ENCODE measurements at places on chromosomes 5 and 9. TPM values are rescaled to one million over a fixed set of nuclear protein-coding genes. Genes with fewer than 3 reads are reported as not detected.

SPINK6 gene
- total RNA-seq: not detected

C1QTNF2 gene
- total RNA-seq: not detected

LRRC70 gene
- 0.16 TPM for total RNA-seq

MACROH2A1 gene
- total RNA-seq: 146 TPM

FRRS1L gene
- total RNA-seq: 0.33 TPM

SAXO1 gene
- total RNA-seq: 0.51 TPM

COL15A1 gene
- total RNA-seq: 3.5 TPM

DCP2 gene
- total RNA-seq: 26.7 TPM

EIF4E1B gene
- total RNA-seq: not detected

PDE8B gene
- total RNA-seq: not detected

FOXD4 gene
- total RNA-seq: not detected

BHMT2 gene
- total RNA-seq: 0.98 TPM

CCL27 gene
- 0.25 TPM for total RNA-seq

CER1 gene
- not detected for total RNA-seq

ZNF483 gene
- total RNA-seq: 2.3 TPM

SLC36A3 gene
- total RNA-seq: not detected

PCDHB8 gene
- 0.25 TPM for total RNA-seq

CYFIP2 gene
- 20.5 TPM for total RNA-seq

CCL21 gene
- total RNA-seq: not detected

SPATA24 gene
- total RNA-seq: 3.4 TPM

ANKRD33B gene
- 3.4 TPM for total RNA-seq

MED10 gene
- 17.7 TPM for total RNA-seq

OR1K1 gene
- not detected for total RNA-seq

ZDHHC11B gene
- not detected for total RNA-seq

ANGPTL2 gene
- 3.7 TPM for total RNA-seq

HK3 gene
- total RNA-seq: not detected

SLC6A18 gene
- total RNA-seq: not detected

TOPORS gene
- total RNA-seq: 10.1 TPM

IDNK gene
- 0.76 TPM for total RNA-seq

RHOBTB3 gene
- 57.8 TPM for total RNA-seq

STKLD1 gene
- total RNA-seq: 0.49 TPM

SLC4A9 gene
- total RNA-seq: 0.13 TPM

MYO10 gene
- 26.7 TPM for total RNA-seq

TAS2R1 gene
- not detected for total RNA-seq

PCA3 gene
- total RNA-seq: not detected

TMEM8B gene
- 17.6 TPM for total RNA-seq

CAAP1 gene
- total RNA-seq: 13.0 TPM

TRIM7 gene
- total RNA-seq: 4.1 TPM

CCNJL gene
- 6.0 TPM for total RNA-seq

SLC34A3 gene
- not detected for total RNA-seq

FAM170A gene
- not detected for total RNA-seq

ROPN1L gene
- 0.25 TPM for total RNA-seq

NUTM2G gene
- total RNA-seq: not detected

SCAI gene
- 3.6 TPM for total RNA-seq

ZNF366 gene
- total RNA-seq: not detected

PCDHGC3 gene
- 36.5 TPM for total RNA-seq

RPL37 gene
- 53.1 TPM for total RNA-seq

TLN1 gene
- total RNA-seq: 299 TPM

LHX6 gene
- under 0.01 TPM for total RNA-seq

FAT2 gene
- total RNA-seq: 0.13 TPM

INSL6 gene
- total RNA-seq: not detected

CSF2 gene
- 0.25 TPM for total RNA-seq

PIP5K1B gene
- total RNA-seq: 0.13 TPM

TMEM252 gene
- not detected for total RNA-seq
